Hepatic stellate cell (primary cell): ENCODE measurements at places on chromosomes 13 and 19.

DNA sequence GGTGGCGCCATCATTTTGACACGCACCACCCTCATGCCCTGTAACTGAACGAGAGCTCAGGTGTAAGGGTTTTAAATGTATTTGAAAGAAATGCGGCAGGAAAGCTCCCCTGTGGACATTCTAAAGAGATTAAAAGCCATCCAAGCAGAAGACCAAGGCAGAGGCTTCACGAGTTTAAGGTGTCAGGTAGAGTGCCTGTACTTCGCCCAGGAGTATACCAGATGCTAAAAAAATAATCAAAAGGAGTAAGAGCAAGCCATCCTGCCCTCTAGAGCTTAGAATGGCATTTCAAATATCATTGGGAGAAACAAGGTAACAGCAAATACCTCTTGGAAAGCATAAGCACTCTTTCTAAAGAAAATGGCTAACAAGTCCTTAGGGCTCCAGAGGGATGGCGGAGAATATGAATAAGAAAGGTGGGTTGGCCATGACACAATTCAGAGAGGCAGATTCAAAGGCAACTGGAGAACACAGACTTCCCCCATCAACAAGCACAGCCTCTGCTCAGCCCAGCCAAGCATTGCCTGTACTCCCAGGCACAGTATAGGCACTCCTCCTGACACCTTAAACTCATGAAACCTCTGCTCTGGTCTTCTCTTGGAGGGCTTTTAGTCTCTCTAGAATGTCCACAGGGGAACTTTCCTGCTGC lies 447.6 kb downstream of the SUCLA2 start:
- no peak for DNase-seq

DNA sequence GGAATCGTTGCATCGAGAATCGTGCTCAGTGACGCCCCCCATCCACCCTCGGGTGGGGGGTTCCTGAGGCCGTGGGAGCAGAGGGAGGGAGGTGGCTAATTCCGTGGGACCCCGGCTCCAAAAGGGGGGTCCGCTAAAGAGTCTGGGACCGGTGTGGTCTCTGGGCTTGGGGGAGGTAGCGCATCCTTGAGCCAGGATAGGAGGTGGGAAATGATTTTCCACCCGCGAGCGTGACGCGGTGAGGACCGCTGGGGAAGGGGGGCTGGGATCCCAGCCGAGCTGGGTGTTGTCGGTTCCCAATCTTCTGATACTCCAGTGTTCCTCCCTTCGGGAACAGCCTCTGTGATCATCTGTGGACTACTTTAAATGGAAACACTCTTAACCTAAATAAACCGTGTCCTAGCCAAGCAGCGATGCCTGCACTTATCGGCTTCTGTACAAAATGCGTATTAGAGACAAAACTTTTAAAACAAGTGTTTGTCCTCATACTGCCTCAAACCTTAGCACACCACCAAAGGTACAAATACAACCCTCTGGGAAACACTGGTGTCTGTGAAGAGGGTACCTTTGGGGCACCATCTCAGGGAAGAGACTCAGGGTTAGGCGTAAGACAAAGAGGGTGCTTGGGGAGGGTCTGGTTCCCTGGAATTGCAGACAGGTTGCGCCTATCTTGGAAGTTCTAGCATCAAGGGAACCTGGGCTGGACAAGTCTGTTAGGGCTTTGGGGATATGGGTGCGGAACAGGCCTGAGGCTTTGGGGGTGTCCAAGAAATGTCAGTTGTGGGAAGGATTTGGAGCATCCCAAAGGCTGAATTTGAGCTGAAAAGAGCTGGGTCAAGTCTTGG lies 16.0 kb downstream of the KCNC3 start:
- no peak for DNase-seq

DNA sequence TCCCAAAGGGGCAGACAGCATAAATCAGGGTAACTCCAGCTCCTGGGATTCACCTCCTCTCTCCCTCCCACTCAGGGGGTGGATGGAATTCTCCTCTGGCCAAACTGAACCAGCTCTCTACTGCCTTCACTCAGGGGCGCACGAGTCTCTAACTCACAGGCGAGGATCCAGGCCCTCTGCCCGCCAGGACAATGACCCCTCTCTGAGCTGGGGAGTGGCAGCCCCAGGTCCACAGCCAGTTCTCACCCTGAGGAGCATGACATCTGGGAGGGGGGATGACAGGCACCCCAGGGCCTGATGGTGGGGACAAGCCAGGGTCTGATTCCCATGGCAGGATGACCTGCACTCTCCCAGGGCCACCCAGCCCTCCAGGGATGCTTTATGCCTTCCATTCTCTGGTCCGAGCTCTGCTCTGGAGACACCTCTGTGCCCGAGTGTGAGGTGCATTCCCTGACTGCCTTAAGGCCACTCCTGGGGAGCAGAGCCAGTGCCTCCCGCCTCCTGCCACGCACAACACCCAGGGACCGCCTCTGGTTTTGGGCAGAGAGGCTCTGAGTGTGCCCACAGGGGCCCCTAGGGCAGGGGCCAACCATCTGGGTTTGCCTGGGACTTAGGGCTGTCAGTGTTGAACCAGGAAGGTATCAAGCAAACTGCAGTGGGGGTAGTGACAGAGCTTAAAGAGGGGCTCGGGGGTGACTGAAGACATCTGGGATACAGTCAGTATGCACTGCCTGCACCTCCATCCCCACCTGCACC lies 66.2 kb downstream of the GNG7 start:
- no peak for DNase-seq

DNA sequence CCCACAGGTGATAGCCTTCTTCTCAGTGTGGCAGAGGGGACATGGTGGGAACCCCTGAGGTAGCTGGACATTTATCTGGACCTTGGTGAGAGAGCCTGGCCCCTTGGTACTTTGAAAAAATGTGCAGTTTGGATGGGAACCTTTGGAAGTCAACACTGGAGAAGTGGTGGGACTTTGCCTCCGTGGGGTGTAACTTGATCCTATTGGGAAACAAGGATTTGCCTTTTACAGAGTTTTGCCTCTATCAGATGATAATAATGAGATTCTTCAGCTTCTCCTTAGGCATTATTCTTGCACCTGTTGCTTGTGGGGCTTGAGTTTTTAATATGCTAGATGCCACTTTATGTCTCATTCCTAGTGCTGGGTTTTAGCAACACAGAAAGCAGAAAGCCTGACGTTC lies 99.0 kb downstream of the ERCC5 start:
- DNase-seq = no peak
